ENCODE measurements at places on chromosomes 6 and 20.

DNA sequence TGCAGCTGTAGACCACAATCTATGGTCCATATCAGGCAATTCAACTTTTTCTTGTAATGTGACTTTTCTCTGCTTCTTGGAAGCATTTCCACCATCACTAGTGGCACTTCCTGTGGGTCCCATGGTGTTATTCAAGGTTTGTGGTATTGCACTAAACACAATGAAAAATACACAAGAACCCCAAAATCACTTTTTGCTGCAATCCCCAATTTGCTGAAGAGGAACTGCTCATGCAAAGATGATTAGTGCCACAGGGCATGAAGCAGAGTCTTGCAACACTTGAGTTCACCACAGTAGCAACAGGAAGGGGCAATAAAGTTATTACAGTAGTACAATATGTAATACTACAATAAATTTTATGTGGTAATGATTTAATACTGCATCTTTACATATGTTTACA, 16.8 kb upstream of the TAAR1 start:
- DNase-seq = no peak

DNA sequence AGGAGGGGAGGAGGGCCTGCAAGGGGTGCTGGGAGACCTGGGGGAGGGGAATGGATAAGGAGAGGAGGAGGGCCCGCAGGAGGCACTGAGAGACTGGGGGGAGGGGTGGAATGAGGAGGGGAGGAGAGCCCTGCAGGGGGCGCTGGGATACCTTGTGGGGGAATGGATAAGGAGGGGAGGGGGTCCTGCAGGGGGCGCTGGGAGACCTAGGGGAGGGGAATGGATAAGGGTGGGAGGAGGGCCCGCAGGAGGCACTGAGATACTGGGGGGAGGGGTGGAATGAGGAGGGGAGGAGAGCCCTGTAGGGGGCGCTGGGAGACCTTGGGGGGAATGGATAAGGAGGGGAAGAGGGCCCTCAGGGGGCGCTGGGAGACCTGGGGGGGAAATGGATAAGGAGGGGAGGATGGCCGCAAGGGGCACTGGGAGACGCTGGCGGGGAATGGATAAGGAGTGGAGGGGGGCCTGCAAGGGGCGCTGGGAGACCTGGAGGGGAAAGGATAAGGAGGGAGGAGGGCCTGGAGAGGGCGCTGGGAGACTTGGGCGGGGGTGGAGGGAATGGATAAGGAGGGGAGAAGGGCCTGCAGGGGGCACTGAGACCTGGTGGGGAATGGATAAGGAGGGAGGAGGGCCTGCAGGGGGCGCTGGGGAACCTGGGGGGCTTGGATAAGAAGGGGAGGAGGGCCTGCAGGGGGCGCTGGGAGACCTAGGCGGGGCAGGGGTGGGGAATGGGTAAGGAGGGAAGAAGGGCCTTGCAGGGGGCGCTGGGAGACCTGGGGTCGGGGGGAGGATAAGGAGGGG, 1.3 kb upstream of the CTCFL start:
- DNase-seq = no peak

GRCh38 chr20:12207875-12208274, 290.2 kb downstream of the BTBD3 start:
- no peak for DNase-seq

DNA sequence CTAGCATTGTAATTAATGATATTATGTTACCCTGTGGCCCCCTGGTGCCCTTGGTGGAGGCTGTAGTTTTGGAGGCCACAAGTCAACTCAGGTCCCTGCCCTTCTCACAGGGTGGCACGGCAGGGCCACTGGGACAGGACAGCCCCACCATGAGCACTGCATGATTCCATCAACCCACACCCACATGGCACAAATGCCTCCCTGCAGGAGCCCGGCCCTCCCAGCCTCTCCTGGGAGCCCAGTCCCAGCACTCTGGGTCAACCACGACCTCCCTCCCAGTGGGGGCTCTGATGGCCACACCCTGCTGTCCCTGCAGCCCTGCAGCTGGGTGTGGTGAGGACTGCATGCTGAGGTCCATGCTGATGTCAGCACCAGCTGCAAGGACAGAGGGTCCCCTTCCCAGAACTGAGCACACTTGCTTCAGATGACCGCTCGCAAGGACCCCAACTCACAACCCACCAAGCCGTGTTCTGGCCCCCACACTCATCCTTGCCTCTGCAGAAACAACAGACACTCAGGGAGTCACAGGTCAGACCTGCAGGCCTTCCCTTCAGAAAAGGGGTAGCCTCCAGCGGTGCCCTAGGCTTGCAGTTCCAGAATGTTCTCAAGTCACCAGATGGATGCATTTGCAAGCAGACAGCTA, 15.7 kb upstream of the CST7 start:
- no peak for DNase-seq

GRCh38 chr6:30709101-30709868, 7.8 kb downstream of the MDC1 start:
- no peak for DNase-seq
